ENCODE measurements at places on chromosomes 6 and 20. TPM values are rescaled to one million over a fixed set of nuclear protein-coding genes. Genes with fewer than 3 reads are reported as not detected.

DNA sequence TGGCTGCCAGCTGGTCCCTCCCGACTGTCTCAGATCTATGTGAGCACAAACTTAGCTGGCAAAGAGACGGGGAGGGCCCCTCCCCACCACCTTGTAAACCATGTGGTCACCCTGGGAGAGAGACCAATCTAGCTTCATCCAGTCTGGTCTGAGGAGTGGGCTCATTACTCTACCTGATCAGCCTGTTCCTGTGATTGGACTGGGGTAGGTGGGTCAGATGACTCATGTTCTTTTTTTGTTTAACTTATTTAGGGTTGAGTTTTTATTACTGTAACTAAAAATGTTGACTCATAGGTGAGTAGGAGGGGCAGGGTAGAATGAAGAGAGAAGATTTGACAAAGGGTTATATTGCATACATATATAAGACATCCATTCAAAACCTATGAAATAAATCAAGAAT lies 4.7 kb downstream of the GSTA4 start:
- H3K4me3 ChIP-seq = no peak overlapping the region
- no peaks in the 10 kb centered on the region for H3K36me3 ChIP-seq
- H3K27ac ChIP-seq = no peak overlapping the region
- peaks cover 11% of the 10 kb centered on the region for H3K4me1 ChIP-seq

GRCh38 chr6:7033202-7033601 lies 74.6 kb upstream of the RREB1 start:
- no peaks in the 10 kb centered on the region for H3K36me3 ChIP-seq
- no peaks in the 10 kb centered on the region for H3K27me3 ChIP-seq
- H3K4me3 ChIP-seq = no peak overlapping the region
- H3K4me1 ChIP-seq = no peaks in the 10 kb centered on the region
- no peak for DNase-seq

DNA sequence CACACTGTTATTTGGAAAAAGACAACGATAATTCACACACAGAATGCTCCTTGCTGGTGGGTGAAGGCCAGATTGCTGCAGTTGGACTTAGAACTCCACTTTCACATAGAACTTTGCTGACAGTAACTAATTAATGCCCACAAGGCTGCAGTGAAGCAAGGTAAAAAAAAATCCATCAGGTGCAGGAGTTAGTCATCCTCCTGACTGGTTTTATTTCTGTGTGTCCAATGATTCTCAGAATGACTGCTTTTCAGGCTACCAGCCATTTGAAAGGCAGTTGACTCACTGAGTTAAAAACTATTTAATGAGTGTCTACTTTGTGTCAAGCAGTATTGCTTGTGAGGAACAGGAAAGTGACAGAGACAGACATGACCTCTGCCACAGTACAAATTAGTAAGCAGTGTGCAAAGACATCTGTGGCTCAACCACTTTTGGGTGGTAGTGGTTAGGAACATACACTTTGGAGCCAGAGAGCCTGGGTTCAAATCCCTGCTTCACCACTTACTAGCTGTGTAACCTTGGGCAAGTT lies 41.9 kb downstream of the ELOVL5 start:
- no peak overlapping the region for H3K27ac ChIP-seq
- no peaks in the 10 kb centered on the region for H3K27me3 ChIP-seq
- no peaks in the 10 kb centered on the region for H3K36me3 ChIP-seq
- no peak overlapping the region for H3K4me3 ChIP-seq

DNA sequence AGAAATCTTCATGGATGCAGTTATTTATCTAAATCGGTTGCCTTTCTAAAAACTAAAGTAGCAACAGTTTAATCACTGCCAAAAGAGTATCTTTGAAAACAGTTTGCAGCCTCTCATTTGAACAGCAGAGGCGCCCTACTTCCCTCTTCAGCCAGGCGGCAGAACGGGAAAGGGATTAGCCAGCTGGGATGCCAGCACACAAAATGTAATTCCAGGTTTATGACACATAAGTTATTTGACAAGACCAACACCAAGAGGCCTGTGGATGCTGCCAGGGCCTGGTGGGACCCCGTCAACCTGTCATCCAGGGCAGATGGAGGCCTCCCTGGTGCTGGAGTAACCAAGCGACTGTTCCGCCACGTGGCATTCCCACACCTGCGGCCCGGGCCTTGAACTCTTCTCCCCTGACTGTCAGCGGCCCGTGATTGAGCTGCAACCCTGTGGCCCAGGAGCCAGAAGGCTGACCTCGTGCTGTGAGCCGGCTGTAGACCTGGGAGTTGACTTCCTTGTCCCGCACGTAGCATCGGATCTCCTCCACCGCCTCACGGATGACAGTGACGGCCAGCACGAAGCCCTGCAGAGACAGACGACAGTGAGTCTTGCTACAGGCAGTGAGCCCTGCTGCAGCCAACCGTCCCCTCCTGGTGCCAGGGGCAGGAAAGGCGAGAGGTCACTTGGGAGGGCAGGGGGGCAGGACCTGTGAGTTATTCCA lies 55.5 kb downstream of the ATP9A start:
- DNase-seq = peak; percentile 81
- H3K4me1 ChIP-seq = peaks cover 32% of the 10 kb centered on the region
- H3K27me3 ChIP-seq = no peaks in the 10 kb centered on the region
- H3K36me3 ChIP-seq = no peaks in the 10 kb centered on the region
- no peak overlapping the region for H3K4me3 ChIP-seq
- H3K27ac ChIP-seq = no peak overlapping the region

GRCh38 chr6:44022296-44022661 lies 105.0 kb downstream of the MRPL14 start:
- H3K4me3 ChIP-seq = no peak overlapping the region
- H3K4me1 ChIP-seq = no peaks in the 10 kb centered on the region
- no peak for DNase-seq
- H3K27ac ChIP-seq = no peak overlapping the region
- no peaks in the 10 kb centered on the region for H3K27me3 ChIP-seq

DNA sequence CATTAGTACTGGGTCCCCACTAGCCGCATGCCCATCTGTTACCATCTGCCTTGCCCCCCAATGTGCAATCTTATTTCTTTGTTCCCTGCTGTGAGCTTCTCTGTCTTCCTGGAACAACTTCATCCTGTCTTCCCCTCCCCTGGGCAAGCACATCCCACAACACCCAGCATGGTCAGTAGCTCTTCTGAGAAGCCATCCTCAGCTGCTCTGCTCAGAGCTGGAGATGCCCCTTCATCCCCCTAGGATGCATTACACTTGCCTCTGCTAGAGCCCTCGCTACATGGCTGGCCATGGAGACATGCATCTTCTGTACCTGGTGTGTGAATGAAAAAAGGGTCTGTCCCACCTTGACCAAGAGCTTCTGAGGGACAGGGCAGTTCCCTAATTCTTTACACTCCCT lies 141.2 kb downstream of the CDC5L start:
- no peak overlapping the region for H3K27ac ChIP-seq
- H3K27me3 ChIP-seq = no peaks in the 10 kb centered on the region
- no peaks in the 10 kb centered on the region for H3K4me1 ChIP-seq
- H3K36me3 ChIP-seq = no peaks in the 10 kb centered on the region
- DNase-seq = no peak

DNA sequence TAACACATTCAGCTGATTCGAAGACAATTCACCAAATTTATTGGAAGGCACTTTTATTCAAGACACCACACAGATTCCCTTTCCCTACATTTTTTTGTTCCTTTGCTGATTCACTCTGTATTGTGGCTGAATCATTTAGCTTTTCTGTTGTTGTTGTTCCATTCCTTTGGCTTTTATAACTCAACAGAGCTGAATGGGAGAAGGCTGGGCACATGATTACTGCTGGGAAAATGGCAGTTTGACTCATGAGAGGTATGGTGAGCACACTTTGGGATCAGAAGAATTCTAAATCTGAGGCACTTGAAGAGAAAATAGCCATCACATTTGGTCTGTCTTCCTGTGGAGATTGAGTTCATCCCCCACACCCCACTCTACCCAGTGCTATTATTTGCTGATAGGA lies 15.7 kb upstream of the SAYSD1 start:
- DNase-seq = no peak
- no peaks in the 10 kb centered on the region for H3K27me3 ChIP-seq
- H3K4me1 ChIP-seq = peaks cover 15% of the 10 kb centered on the region
- H3K27ac ChIP-seq = no peak overlapping the region

DNA sequence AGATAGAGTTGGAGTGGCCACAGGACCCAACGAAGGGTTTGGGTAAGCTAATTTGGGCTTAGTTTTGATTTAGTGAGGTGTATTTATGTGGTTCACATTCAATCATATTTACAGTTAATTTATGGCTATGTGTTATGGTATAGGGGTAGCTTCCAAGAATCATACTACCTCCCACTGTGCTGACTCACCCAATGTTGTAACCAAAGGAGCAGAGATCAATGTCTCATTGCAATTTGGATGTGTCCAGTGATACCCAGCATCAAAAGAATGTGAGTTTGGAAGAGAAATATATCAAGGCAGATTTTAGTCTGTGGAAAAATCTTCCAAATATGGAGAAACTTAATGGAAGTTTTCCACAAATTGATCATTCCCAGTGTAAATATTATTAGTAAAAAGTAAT lies 25.3 kb upstream of the SMIM8 start:
- no peak overlapping the region for H3K27ac ChIP-seq
- DNase-seq = no peak
- no peaks in the 10 kb centered on the region for H3K27me3 ChIP-seq
- H3K4me3 ChIP-seq = no peak overlapping the region
- no peaks in the 10 kb centered on the region for H3K4me1 ChIP-seq
- no peaks in the 10 kb centered on the region for H3K36me3 ChIP-seq

GRCh38 chr6:736657-737446 lies 43.9 kb upstream of the EXOC2 start:
- DNase-seq = no peak
- H3K4me3 ChIP-seq = no peak overlapping the region
- no peaks in the 10 kb centered on the region for H3K36me3 ChIP-seq
- no peaks in the 10 kb centered on the region for H3K27me3 ChIP-seq
- peaks cover 3% of the 10 kb centered on the region for H3K4me1 ChIP-seq
- no peak overlapping the region for H3K27ac ChIP-seq

- no peaks in the 10 kb centered on the region for H3K4me1 ChIP-seq
- H3K4me3 ChIP-seq = no peak overlapping the region
- DNase-seq = no peak
- H3K27ac ChIP-seq = no peak overlapping the region
Measured at GRCh38 chr6:110589865-110590513, 113.6 kb upstream of the SLC22A16 start.

DNA sequence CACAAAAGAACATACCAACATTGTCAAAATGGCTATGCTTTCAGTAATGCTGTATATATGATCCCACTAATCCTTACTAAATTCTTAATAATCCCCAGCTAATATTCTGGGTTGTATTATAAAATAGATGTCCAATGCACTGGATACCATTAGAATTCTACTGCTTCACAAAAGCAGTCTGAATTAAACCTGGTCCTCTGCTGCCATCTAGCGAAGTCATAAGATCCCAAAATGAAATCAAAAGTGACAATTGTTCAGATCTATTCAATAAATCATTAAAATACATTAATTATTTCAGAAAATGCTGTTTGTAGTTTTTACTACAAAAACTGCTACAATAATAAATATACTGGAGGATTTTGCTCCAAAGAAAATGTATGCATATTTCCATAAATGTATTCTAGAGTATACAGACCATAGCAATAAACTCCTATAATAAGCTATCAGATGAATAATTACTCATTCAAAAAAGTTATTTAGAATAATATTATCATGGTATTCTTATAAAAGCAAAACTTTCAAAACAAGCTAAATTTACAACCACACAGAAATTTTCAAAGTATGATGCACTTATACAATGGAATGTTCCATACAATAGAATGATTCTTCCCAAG lies 92.6 kb downstream of the RNGTT start:
- no peaks in the 10 kb centered on the region for H3K27me3 ChIP-seq
- no peaks in the 10 kb centered on the region for H3K36me3 ChIP-seq
- no peak overlapping the region for H3K27ac ChIP-seq
- H3K4me3 ChIP-seq = no peak overlapping the region
- no peaks in the 10 kb centered on the region for H3K4me1 ChIP-seq

- H3K4me3 ChIP-seq = no peak overlapping the region
- H3K27me3 ChIP-seq = no peaks in the 10 kb centered on the region
- no peak for DNase-seq
- H3K36me3 ChIP-seq = no peaks in the 10 kb centered on the region
Measured at GRCh38 chr6:87104667-87105066, 9.8 kb upstream of the CGA start.

DNA sequence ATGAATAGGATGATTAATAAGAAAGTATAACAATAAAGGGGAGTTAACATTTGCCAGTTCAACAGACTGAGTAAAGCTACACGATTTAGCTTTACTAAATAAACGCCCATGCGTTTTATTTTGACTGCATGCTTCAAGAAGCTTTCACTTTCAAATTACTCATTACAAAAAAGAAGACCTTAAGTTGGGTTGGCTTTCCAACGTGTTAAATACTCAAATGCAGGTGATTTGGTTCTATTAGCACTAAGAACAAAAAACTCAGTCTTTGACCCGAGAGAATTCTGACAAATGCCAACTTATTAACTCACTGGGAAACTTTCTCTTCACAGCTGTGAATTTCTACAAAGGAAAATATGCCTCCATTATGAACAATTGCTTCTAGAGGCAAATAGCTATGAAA lies 24.8 kb downstream of the RNF146 start:
- H3K27ac ChIP-seq = no peak overlapping the region
- H3K36me3 ChIP-seq = peaks cover 1% of the 10 kb centered on the region
- H3K4me1 ChIP-seq = peaks cover 18% of the 10 kb centered on the region
- no peak overlapping the region for H3K4me3 ChIP-seq

GRCh38 chr20:37839432-37839827 lies 63.5 kb upstream of the VSTM2L start:
- no peak overlapping the region for H3K4me3 ChIP-seq
- no peak overlapping the region for H3K27ac ChIP-seq
- 0 out of 2 replicates have a peak, but pooled peaks cover 5% of the 10 kb centered on the region for H3K36me3 ChIP-seq
- no peak for DNase-seq

DNA sequence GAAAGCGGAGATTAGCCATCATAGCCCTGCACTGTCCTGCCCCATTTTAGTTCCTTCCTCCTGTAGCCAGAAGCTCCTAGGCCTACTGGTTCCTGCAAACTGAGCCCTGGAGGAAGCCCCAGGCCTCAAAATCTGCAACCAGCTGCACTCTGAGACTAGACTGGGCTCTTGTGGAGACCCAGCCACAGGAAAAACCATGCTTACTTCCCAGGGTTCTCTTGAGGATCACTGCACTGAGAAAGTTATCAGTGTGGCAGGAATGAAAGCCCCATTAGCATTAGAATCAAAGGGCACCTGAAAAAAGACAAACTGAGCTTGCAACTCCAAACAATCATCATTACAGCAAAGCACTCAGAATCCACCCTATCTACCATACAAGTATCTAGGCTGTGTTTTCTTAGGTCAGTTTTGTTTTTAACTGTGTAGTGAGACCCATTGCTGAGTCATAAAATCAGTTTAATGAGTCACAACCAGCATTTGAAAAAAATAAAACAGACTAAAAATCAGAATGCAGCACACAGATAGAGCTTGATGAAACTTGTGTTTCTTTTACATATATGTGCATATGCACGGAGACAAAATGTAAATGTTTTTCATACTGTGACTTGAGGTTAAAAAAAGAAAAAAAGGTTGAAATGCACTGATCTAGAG lies 91.0 kb downstream of the UNC5CL start:
- peak overlapping the region; percentile 4 for H3K4me3 ChIP-seq
- H3K27ac ChIP-seq = peak overlapping the region; percentile 87
- DNase-seq = peak; percentile 56
- no peaks in the 10 kb centered on the region for H3K27me3 ChIP-seq

Gene LKAAEAR1
- not detected for total RNA-seq

Data from GM23338 (cell line).